ENCODE measurements at places on chromosomes 7 and 10.

GRCh38 chr7:107693396-107693795 lies 32.8 kb downstream of the SLC26A4 start:
- DNase-seq, result no peak

DNA sequence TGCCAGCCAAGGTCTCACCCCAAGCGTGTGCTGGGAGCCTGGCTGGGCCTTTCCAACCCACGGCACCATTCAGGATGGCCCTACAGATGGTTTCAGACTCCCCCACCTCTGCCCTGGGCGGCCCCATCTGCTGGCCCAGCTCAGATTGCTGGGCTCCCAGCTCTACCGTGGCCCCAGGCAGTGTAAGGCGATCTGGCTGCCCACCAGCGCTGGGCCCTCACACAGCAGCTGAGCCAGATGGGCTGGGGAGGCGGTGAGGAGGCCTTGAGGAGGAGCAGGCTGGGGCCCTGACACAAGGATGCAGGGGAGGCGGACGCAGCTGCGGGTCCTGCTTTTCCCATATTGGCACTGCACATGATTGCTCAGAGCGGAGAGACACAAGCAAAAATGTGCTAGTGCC lies 162.8 kb downstream of the NRF1 start:
- peak; percentile 86 for DNase-seq

DNA sequence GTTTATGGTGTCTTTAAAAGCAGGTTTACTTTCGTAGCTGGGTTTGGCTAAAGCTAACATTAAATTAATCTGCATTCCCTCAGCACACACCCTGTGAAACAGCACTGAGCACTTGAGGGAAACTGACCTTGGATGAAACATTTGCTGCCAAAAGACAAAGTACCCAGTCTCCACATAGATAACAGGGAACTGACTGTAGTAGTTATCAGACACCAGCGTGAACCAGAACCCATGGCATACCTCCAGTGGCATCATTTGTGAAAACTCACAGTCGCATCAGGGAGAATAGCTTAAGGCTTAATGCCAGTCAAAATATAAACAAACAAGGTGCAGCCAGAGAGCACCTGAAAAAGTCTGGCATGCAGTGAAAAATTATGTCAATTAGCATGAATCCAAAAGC lies 357.8 kb upstream of the C7orf33 start:
- DNase-seq, result no peak

GRCh38 chr7:36613031-36613614 lies 111.2 kb downstream of the AOAH start:
- DNase-seq, result no peak

- no peak for DNase-seq
Observed at GRCh38 chr7:128431221-128431620, 21.4 kb upstream of the IMPDH1 start.
